Urothelium cell line (cell line): ENCODE measurements at places on chromosomes 7 and 10.

DNA sequence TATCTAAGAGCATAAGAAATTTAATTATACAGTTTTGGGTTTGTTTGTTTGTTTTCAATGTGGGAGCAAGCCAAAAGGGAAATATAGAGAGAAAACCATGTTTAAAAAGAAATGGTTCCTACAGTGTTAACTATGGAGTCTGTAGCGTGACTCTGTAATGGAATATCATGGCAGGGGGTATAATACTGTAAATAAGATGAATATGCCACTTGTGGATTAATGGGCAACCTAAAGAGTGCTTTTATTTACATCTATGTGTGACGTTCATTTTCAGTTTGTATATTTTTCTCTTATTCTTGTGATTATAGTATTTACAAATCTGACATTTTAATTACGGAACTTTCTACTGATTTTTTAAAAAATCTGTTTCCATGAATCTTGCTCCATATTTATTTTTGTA lies 95.9 kb downstream of the POLL start:
- DNase-seq: no peak

- no peak for DNase-seq
Measured at GRCh38 chr10:71203716-71204115, 8.7 kb upstream of the UNC5B start.

DNA sequence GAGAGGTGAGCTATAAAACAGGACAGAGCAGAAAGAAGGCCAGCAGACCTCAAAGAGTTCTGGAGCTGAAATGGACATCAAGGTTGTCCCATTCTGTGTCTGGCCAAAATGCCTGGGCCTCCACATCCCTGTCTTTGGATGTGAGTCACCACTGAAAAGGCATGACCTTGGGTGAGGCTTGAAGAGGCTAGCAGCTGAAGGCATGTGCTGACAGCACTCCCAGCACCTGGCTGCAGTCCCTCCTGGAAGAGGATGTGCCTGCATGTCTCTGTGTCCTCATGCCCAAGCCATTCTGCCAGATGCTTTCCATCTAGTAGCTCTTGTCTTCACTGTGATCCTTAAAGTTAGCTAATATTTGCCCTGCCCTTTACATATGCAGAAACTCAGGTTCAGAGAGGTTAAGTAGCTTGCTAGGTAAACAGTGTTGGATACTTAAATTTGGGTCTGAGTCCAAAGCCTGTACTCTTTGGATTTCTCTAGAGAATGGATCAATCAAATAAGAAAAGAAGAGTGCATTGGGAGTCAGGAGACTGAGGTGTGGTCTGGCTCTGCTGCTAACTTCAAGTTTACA lies 35.8 kb downstream of the HECW1 start:
- DNase-seq: peak; percentile 58

DNA sequence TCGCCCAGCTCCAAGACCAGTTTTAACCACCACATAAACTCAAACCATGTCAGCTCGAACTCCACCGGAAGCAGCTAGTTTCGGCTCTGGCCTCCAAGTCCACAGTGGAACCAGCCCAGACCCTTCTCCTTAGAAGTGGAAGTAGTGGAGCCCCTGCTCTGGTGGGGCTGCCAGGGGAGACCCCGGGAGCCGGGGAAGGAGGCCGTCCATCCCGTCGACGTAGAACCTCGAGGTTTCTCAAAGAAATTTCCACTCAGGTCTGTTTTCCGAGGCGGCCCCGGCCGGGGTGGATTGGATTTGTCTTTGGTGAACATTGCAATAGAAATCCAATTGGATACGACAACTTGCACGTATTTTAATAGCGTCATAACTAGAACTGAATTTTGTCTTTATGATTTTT lies 87.5 kb downstream of the RGS10 start:
- no peak for DNase-seq

GRCh38 chr10:12055732-12056131 lies 13.0 kb upstream of the DHTKD1 start:
- DNase-seq: no peak

GRCh38 chr10:7560519-7560918 lies 106.2 kb downstream of the ITIH5 start:
- DNase-seq: no peak

DNA sequence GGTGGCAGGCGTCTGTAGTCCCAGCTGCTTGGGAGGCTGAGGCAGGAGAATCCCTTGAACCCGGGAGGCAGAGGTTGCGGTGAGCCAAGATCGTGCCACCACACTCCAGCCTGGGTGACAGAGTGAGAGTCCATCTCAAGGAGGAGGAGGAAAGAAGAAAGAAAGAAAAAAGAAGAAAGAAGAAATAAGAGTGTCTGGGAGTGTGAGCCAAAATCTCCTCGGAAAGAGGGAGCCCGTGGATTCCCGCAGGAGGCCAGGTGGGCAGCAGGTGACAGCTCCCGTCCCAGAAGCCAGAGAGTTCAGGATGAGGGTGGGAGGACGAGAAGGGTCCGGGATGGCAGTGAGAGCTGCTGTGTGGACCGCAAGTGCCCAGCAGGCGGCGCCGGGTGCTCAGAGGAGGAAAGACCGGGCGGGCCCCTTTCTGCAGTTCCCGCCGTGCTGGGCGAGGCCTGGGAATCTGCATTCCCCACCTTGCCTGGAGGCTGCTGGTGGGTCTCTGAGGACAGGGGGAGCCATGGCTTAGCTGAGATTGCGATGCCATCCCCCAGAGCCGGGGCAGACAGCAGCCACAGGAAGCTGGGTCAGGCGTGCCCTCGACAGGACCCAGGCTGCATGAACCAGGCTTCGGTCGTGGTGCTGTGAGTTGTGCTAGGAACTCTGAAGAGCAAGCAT lies 17.1 kb upstream of the AMZ1 start:
- DNase-seq: peak; percentile 89
